Activated T-helper 1 cell treated with anti-CD3 and anti-CD28 coated beads, Interleukin-12 subunit alpha, Interleukin-12 subunit beta, Interleukin-2, Interleukin-4 antibody, amounts not matched to agents 30 ng/mL and 10 ng/mL and 1 ng/mL, durations not matched to agents 14 hours and 24 hours and 36 hours (primary cell): ENCODE measurements at places on chromosomes 4 and X. TPM values are rescaled to one million over a fixed set of nuclear protein-coding genes. Genes with fewer than 3 reads are reported as not detected.

Gene CLDN34
- not detected in 2 replicates for total RNA-seq

Gene SUPT20HL2
- not detected in 2 replicates for total RNA-seq

Gene PHEX
- 12.8 and 14.3 TPM in 2 replicates for total RNA-seq

GRCh38 chrX:76919761-76920160 lies 492.3 kb downstream of the MAGEE1 start:
- no peak for DNase-seq
- no peaks in the 10 kb centered on the region for H3K36me3 ChIP-seq
- no peaks in the 10 kb centered on the region for H3K27me3 ChIP-seq
- H3K4me3 ChIP-seq = no peak overlapping the region
- no peak overlapping the region for H3K27ac ChIP-seq
- no peaks in the 10 kb centered on the region for H3K4me1 ChIP-seq

DNA sequence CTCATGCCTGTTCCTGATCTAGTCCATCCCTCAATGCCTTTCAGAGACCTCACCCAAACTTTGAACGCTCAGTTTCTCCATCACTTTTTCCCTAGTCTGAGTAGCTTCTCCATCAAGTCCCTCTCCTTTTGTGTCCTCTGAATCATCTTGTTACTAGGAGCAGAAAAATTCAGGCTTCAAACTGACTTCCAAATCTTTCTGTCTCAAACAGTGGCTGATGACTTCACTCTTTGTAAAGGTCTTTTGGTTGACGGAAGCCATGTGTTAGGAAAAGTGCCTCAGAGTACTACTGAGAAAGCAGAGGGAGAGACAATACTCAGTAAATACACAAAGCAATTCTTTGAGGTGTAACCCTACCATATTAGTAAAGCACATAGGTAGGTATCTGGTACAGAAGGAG lies 65.7 kb upstream of the CAMK2D start:
- H3K27ac ChIP-seq = no peak overlapping the region
- no peaks in the 10 kb centered on the region for H3K27me3 ChIP-seq
- no peaks in the 10 kb centered on the region for H3K36me3 ChIP-seq
- peaks cover 38% of the 10 kb centered on the region for H3K4me1 ChIP-seq
- DNase-seq = no peak

GRCh38 chrX:149630681-149631233 lies 835 bp downstream of the TMEM185A start:
- DNase-seq = no peak
- H3K4me1 ChIP-seq = peaks cover 43% of the 10 kb centered on the region
- H3K27me3 ChIP-seq = peaks cover 1% of the 10 kb centered on the region
- H3K4me3 ChIP-seq = peak overlapping the region; percentile 95

- no peaks in the 10 kb centered on the region for H3K36me3 ChIP-seq
- H3K27me3 ChIP-seq = peaks cover 2% of the 10 kb centered on the region
- no peak for DNase-seq
- no peak overlapping the region for H3K27ac ChIP-seq
- no peak overlapping the region for H3K4me3 ChIP-seq
- H3K4me1 ChIP-seq = no peaks in the 10 kb centered on the region
These were observed 237.7 kb upstream of the TLL1 start for GRCh38 chr4:165635381-165635780.

DNA sequence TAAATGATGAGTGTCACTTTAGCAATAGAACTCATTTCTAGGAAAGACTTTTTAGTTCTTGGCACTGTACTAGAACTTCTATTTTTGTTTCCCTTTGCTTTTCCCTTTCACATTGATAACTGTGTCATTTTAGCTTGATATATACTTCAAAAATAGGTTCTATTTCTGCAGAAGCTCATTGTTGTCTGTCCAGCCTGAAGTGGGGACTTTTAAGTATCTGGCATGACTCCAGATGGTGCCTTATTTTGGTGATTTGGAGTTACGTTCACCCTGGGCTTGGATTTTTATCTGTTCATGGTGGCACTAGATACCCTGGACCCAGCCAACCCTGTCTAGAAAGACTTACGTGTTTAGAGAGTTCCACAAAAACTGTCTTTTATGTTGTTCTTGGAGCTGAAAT lies 3.4 kb downstream of the ABHD18 start:
- no peak for DNase-seq
- peaks cover 32% of the 10 kb centered on the region for H3K4me1 ChIP-seq
- H3K27ac ChIP-seq = no peak overlapping the region
- H3K4me3 ChIP-seq = no peak overlapping the region
- H3K36me3 ChIP-seq = peaks cover 13% of the 10 kb centered on the region

DNA sequence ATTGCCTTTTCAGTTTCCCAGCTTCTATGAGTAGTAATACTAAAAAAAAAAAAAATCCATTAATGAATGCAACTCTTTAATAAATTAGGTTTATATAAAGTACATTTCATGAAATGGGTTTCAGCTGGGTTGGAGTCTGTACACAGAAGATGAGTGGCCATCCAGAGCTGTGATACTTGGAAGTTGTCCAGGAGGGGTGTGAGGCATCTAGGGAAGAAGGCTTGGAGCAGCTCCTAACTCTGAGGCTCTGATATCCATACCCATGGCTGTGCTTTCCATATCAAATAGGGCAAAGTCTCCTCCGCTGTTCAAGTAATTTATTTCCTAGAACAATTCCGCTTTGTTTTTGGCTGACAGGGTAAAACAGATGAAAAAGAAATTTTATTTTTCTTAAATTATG lies 423.3 kb upstream of the TENM3 start:
- no peaks in the 10 kb centered on the region for H3K4me1 ChIP-seq
- no peak for DNase-seq
- no peaks in the 10 kb centered on the region for H3K36me3 ChIP-seq
- H3K4me3 ChIP-seq = no peak overlapping the region
- H3K27me3 ChIP-seq = no peaks in the 10 kb centered on the region

DNA sequence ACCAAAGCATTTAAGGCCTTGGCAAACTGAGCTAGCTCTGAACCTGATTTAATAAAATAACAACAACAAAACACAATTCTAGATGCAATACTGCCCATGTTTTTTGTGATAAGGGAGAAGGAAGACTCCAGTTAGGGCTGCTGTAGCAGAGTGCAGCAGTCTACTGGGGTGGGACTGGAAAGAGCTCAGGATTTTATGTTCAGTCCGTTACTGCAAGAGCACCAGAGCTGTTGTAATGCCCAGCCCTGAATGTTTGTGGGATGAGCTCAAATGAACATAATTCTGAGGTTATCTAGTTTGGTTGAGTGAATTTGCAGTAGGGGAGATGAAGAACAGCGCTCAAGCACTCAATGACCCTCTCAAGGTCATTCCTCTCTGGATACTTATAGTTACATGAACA lies 743.8 kb downstream of the FAT4 start:
- H3K36me3 ChIP-seq = no peaks in the 10 kb centered on the region
- H3K27me3 ChIP-seq = no peaks in the 10 kb centered on the region

- H3K4me3 ChIP-seq = peak overlapping the region; percentile 71
- peak overlapping the region; percentile 97 for H3K27ac ChIP-seq
- peak; percentile 56 for DNase-seq
- H3K36me3 ChIP-seq = no peaks in the 10 kb centered on the region
- peaks cover 34% of the 10 kb centered on the region for H3K4me1 ChIP-seq
These were observed 113.0 kb downstream of the DTHD1 start for GRCh38 chr4:36394352-36394903.

GRCh38 chr4:152633118-152633517 lies 46.7 kb downstream of the TMEM154 start:
- no peak for DNase-seq
- H3K27ac ChIP-seq = no peak overlapping the region
- H3K36me3 ChIP-seq = peaks cover 26% of the 10 kb centered on the region
- H3K4me1 ChIP-seq = peaks cover 25% of the 10 kb centered on the region
